ENCODE measurements at places on chromosomes 12 and 14. TPM values are rescaled to one million over a fixed set of nuclear protein-coding genes. Genes with fewer than 3 reads are reported as not detected.

The KRT78 gene
- not detected for total RNA-seq

DNA sequence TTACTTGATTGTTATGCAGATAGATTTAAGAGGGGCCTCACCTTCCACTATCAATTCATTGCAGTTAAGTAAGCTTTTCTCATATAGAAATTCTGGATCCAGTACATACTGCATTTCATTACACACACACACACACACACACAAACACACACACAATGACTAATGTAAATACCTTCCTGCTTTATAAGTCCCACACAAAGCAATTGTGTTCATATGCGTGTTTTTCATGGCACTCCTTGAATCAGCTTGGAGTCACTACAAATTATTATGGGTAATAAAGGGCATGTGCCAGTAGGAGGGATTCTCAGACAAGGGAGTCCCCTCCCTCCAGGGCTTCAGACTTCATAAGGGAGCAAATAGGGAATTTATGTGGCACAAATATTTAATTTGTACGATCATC is 4.5 kb downstream of the MIPOL1 start:
- DNase-seq, result no peak

DNA sequence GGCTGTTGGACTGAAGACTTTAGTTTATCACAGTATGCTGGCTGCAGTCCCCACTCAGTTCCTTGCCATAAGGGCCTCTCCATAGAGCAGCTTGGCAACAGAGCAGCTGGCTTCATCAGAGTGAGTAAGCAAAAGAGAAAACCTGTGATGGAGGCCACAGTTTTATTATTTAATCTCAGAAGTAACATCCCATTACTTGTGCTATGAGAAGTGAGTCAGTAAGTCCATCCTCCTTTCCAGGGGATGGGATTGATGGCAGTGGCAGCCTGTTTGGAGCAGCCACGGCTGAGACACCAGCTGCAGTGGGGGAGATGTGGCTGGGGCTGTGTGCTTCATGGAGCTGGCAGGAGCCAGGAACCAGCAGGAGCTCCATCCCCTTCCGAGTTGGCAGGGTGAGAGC is 138.5 kb upstream of the SRRM4 start:
- DNase-seq, result no peak

- no peak for DNase-seq
These were observed 624 bp upstream of the PLEKHD1 start for GRCh38 chr14:69483765-69484443.

DNA sequence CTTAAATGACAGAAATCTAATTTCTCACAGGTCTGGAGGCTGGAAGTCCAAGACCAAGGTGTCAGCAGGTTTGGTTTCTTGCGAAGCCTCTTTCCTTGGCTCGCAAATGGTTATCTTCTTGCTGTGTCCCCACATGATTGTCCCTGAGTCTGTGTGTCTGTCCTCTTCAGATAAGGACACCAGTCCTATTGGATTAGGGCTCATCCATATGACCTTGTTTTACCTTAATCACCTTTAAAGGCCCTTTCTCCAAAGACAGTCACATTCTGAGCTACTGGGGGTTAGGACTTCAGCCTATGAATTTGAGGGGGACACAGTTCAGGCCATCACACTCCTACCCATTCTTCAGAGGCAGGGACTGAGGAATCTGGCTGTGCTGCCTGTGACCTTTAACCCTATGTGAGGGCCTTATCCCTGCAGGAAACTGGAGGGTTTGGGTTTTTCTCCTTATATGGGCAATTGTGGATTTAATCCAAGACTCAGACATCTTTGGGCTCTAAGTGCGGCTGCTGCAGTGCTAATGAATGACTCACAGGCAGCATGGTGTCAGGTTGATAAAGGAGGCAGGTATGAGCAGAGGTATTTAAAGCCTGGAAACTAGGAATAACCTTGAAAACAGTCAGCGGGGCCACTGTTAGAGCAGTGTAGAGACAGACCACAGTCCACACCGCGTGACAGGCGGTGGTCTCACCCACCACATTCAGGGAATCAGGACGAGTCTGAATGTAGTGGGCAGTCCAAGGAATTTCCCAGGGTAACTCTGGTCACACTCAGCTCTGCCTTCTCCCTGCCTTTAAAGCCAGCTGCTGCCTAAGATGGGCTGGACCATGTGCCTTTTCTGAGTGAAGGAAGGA is 10.2 kb downstream of the TPCN1 start:
- peak; percentile 89 for DNase-seq

DNA sequence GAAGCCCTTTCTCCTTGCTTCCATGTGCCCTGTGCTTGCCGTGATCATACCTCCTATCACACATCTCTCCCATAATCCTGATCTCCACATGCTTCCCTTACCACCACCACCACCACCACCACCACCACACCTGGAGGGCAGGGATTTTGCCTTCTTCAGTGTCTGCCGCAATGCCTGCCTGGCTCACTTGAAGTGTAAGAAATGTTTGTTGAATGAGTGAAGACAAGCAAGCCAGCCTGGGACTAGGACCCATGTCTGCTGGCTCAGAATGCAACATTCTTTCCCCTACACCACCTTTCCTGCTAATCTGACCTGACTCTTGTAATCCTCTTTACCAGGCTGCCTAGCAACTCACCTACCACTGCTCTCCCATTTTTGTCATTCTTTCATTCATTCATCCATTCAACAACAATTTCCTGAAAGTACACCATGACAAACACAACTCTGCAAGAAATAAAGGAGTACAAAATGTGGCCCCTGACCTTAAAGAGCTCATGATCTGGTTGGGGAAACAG is 3.5 kb upstream of the NID2 start:
- no peak for DNase-seq

GRCh38 chr14:31025367-31026076 is at the start of gene AP4S1:
AP4S1 (plus strand) TSS chr14:31025649; CDS start chr14:31066197, 40,548 bp downstream.
- DNase-seq, result no peak

- DNase-seq, result no peak
These were observed 21.2 kb downstream of the DGLUCY start for GRCh38 chr14:91135039-91135438.

GRCh38 chr12:69519871-69520270 is 49.7 kb downstream of the FRS2 start:
- no peak for DNase-seq

DNA sequence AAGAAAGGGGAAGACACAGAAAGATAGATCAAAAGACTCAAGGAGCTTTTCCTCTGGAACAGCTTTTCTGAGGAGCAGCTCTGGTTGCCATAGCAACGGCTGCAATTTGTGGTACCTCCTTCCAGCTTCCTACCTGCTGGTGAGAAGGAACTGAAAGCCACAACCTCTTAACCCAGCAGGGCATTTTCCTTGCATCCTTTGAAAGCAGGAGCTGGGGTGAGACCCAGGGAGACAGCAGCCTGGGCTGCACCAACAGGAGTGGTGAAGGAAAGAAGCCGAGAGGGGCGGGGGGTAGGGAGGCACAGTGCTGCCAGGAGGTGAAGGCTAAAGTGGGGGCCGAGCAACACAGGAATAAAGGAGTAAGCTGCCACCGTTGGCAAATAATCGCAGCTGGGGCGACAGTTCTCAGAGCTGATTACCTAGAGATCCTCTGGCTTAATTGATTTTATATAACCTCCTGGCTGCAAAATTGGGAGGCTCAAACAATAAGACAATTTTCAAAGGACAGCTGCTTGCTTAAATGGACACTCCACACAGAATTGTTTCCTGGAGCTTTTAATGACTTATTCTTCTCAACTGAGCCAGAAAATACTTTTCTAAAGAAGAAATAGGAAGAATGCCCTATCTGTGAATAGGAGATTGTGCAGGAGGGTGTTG is 129.4 kb downstream of the RPAP3 start:
- no peak for DNase-seq

DNA sequence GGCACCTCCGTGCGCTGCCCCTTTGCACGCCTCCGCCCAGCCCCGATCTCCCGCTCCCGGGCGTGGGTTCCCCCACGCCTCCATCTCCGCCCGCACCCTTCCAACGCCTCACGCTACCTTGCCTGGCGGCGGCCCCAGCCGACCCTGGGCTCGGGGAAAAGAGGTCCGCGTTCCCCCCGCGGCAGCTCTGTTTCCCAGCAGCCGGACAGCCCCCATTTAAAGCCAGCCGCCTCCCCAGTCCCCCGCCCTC is at the start of gene PRIMA1:
Gene PRIMA1, minus strand, starts transcription at position 193 of the 250 bp plus-strand sequence. CDS start 767 bp downstream, outside the sequence.
- DNase-seq, result no peak

Measured in kidney epithelial cell (primary cell).